GM23248 (cell line): ENCODE measurements at places on chromosomes 5 and 9.

DNA sequence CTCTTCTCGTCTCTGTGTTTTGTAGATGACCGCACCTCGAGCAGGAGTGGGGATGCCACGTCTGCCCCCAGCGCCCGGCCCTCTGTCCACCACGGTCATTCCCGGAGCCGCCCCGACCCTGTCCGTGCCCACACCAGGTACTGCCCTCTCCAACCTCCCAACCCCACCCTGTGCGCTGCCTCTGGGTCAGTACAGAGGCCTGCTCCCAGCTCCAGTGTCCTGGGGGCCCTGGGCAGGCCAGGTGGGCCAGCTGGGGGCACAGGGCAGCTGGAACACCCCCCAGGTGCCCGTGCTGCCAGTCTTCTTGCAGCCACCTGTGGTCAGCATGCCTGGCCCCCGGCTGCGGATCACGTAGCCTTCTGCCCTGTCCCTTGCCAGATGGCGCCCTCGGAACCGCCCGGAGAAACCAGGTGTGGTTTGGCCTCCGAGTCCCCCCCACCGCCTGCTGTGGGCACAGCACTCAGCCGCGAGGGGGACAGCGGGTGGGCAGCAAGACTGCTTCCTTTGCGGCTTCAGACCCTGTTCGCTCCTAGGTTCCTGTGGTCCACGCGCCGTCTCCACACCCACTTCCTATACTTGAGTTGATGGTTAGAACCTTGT, 133.7 kb downstream of the WNK2 start:
- DNase-seq: no peak

GRCh38 chr9:134364391-134365114, 38.3 kb downstream of the RXRA start:
- no peak for DNase-seq

DNA sequence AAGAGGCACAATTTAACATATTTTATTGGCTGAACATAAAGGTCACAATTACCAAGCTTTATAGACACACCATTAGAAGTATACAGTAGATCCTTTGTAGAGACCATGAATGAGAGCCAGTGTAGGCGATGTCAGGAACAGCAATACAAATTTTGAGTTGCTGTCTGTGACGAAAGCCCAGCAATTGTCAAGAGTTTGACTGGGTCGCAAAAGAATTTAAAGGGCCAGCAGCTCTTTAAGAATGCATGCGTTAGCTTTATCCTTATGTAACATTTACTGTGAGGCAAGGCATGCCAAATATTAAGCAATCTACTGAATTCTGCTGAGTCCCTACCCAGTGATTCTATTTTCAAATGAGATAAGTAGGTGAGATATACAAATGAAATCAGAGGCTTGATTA, 236.9 kb downstream of the ARRDC3 start:
- peak; percentile 23 for DNase-seq

GRCh38 chr9:116395699-116396037, 242.1 kb downstream of the PAPPA start:
- no peak for DNase-seq

GRCh38 chr5:146642410-146642809, 126.4 kb upstream of the GPR151 start:
- no peak for DNase-seq

GRCh38 chr5:179297026-179297425, 48.2 kb downstream of the ADAMTS2 start:
- no peak for DNase-seq

GRCh38 chr9:114474425-114474824, 30.8 kb downstream of the WHRN start:
- no peak for DNase-seq

DNA sequence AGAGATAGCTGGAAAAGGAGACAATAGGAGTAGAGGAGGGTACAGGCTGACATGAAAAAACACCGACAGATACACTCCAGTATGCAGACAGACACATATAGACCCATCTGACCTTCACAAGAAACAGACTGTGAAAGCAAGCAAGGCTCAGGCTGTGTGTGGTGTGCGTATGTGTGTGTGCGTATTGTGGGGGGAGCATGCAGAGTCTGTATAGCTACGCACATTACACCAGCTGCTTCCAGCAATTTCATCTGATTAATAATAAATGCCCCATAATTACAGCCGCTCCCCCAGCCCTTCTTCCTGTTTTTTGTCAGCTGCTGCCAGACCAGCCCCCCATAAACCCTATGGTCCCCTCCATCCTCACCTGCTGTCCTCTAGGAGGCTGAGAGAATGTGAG, 6.7 kb downstream of the CNTFR start:
- DNase-seq: no peak

GRCh38 chr9:82535432-82535998, 527.4 kb downstream of the RASEF start:
- no peak for DNase-seq

- DNase-seq: no peak
These were observed 19.8 kb upstream of the TNIP1 start for GRCh38 chr5:151100681-151101080.

GRCh38 chr5:61496446-61496845, 164.4 kb downstream of the ZSWIM6 start:
- DNase-seq: no peak

- no peak for DNase-seq
These were observed 142.1 kb upstream of the DHFR start for GRCh38 chr5:80796846-80797245.

DNA sequence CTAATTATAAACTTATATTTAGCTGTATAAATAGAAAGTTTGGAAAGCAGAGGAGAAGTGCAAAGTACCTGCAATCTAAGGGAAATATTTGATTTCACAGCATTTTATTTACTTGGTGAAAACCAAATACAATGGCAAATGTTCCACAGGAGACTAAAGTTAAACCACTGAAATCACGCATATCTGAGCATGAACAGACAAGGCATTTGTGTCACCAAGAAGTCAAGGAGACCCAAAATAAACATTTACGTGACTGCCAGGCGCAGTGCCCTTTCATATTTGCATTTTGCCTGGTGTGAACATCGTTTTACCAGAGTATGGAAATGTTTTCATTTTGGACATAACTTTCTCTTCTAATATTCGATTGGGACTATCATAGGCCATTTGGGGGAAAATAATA, 20.6 kb downstream of the UGCG start:
- no peak for DNase-seq

DNA sequence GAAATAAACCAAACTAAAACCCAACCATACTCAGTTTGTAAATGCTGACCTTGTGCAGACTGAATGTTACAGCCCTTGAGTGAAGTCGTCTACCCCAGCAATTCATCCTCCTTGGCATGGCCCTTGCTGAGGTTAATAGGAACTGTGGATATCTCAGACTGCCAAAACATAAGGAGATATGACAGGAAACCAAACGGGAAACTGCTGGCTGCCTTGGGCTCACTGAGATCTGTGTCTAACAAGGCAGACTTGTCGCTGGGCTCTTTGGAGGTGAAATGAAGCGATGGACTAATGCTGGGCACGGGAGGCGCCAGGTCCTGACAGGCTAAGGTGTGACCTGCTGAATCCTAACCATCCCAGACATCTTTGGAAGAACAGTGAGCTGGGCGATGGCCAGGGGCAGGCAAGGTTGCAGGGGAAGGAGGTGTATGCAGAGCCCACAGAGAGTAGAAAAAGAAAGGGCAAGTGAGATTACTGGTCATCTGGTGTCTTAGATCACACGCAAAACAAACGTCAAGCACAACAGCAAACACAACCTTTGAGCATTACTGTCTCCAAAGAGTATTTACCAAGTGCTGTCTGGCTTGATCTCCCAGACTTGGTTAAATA, 44.6 kb upstream of the ALDH1A1 start:
- no peak for DNase-seq

DNA sequence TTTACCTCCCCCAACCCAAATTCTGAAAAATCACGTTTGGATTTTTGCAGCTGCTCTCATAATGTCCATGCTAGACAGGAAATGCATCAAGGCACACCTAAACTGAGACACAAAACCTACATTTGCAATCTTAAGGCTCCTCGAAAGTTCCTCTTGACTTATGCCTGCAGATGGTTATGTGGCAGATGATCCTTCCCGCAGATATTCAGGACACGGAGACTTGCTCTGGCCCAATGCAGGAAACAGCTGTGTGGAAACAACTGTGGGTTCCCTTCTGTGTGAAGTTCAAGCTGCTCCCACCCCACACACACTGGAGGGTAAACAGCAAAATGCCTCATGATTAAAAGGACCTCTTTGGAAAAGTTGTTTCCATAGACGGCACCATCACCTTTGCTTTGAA, 253.8 kb downstream of the EBF1 start:
- no peak for DNase-seq

DNA sequence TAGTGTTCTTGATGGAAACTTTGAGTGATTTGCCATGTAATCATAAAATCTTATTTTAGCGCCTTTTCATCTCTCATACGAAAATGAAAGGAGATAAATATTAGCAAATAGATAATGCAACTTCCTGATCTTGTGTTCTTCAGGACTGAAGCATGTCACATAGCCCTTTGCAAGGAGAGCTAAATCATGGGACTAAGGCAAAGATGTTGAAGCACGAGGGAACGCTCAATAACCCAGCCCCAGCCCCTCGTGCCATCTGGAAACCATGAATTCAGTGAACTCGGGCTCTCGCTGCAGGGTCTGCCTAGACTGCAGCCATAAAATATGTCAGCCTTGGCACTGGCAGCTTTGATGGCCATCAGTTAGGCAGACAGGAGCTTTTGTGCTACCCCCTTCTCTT, 58.2 kb downstream of the F2RL2 start:
- DNase-seq: no peak

DNA sequence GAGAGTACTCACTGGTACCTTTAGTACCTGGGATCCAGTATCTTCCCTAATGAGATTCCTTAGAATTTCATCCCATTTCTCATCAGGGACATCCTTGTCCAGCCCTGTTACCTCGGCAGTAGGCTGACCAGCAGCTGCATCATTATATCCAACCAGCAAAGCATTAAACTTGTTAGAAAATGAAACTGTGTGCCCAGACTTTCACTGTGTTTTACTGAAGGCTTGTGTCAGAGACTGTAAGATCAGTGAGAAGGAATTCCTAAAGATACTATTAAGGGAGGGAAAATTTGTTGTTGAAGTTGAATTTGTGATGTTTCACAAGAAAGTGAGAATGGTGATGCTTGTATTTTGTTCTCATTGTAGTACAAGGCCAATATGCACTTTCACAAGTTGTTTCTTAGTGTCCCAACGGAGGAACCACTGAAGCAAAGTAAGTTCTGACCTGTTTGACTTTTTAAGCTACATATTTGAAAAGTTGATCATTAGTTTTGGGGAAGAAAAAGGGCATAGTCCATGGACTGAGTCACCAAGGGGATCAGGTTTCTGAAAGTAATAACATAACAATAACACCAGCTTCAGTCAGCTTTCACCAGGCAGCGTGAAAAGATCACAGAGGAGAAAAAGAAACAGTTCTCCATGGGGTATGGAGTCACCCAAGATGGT, 48.8 kb downstream of the GRAMD2B start:
- DNase-seq: peak; percentile 88

- peak; percentile 42 for DNase-seq
These were observed 13.5 kb upstream of the WDR38 start for GRCh38 chr9:124839612-124840299.
